NCI-H1930 (cell line): ENCODE measurements at places on chromosomes 5 and 9.
A peak's percentile ranks its signal among the peaks of the same experiment; 100 is the strongest.

GRCh38 chr9:8207596-8207995, 408.0 kb upstream of the DMAC1 start:
- no peak for DNase-seq

- DNase-seq, result no peak
Measured at GRCh38 chr9:83701769-83702168, 6.0 kb downstream of the UBQLN1 start.

DNA sequence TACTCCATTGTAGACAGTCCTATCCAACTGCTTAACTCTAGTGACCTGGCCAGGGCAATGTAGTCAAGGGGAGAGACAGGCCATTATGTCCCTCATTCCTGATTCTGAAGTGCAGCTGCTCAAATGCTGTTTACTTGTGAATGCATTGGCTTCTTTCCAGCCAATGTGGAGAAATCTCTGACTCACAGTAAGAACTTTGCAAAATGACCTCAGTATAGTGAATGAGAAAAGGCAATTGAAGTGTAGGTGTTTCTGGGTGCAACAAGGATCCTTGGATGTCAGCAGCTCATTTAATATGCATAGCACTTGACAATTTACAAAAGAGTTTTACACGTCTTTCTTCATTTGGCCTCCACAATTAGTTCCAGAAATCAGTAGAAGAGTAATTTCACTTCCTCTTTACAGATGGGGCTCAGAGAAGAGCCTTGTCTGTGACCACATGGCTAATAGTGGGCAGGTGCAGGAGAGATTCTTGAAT, 367.2 kb downstream of the OSTF1 start:
- DNase-seq, result no peak

- DNase-seq, result peak; percentile 7
Measured at GRCh38 chr9:87445646-87446045, 52.0 kb upstream of the DAPK1 start.

DNA sequence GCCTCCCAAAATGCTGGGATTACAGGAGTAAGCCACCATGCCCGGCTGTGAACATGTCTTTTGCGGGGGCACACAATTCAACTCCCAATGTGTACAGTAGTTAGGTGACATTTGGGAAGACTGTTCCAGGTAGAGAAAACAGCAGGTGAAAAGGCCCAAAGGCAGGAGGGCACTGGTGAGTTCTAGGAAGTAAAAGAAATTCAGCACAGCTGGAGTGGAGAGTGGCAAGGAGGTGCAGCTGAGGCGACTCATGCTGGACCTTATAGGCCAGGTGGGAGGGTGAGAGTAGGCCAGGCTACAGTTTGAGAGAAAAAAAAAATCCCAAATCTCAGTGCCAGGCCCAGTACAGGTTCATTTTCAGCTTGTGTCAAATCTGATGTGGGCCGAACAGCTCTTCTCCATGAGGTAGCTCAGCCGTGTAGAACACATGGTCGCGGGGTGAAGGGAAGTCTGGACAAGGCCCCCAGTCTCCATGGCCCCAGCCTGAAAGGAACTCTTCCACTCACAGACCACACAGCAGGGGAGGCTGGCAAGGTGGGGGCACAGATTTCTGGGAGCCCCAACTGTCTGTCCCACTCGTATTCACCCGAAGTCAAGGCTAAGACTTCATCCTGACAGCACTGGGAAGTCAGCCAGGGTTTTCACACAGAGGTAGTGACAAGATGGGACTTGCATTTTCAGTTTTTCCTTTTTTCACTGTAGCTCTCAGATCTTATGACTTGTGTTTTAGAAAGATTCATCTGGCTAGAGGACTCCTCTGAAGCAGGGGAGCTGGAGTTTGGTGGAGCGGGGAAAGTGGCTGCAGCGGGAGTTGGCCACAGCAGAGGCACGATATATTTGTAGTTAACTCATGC, 4.5 kb upstream of the HNRNPAB start:
- DNase-seq, result no peak

DNA sequence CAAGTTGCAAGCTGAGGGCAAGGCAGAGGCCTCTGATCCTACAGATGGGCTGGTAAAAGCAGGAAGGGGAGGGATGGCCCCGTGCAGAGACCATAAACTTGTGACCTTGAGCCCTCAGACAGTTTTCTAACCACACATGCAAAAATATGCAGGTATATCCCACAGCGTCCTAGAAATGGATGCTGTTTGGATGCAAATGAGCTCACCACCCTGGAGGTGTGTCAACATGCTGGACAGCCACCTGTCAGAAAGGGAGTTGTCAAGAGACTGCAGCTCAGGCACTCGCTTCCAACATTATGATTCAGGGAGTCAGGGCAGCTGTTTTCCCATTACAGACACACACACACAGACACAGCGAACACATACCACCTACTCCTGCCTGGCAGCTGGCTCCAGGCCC, 97.3 kb upstream of the PANK3 start:
- no peak for DNase-seq

DNA sequence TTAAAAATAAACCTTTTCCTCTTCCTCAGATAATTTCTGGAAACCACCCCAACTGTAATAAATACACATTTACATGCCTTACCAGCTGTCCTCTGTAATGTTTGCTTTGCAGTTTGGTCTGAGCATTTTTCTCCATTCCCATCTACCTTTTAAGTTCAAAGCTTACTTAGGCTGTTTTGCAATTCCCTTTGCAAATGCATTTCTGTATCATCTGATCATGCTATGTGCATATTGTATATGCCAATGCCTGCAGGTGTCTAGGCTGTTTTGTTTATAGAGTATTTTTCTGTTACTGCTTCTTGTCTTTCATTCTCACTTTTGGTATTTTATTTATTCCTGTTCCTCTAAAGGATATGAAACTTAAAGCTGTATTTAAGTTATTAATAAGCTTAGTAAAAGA, 86.3 kb downstream of the SLC44A1 start:
- DNase-seq, result no peak

GRCh38 chr5:24110004-24110615, 534.7 kb downstream of the CDH10 start:
- no peak for DNase-seq

- no peak for DNase-seq
Measured at GRCh38 chr9:137056739-137057415, 3.0 kb upstream of the ENTPD2 start.

- DNase-seq, result peak; percentile 10
Measured at GRCh38 chr5:80181618-80182211, 74.1 kb downstream of the SERINC5 start.

- DNase-seq, result no peak
Measured at GRCh38 chr9:127525401-127526188, 74.3 kb downstream of the LRSAM1 start.

DNA sequence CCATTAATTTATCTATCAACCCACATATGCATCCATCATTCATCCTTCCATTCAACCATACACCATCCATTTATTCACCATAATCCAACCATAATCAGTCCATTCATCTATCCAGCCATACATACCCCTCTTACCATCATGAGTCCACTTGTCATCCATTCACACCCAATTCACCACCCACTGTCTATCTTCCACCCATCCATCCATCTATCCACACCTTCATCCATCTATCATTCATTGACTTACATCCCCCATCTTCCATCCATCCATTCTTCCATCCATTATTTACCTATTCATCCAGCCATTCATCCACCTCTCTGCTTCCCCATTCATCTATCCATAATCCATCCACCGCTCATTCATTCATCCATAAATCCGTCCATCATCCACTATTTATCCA, 17.8 kb downstream of the PAEP start:
- no peak for DNase-seq

GRCh38 chr9:16864649-16865434, 5.6 kb downstream of the BNC2 start:
- DNase-seq, result no peak

DNA sequence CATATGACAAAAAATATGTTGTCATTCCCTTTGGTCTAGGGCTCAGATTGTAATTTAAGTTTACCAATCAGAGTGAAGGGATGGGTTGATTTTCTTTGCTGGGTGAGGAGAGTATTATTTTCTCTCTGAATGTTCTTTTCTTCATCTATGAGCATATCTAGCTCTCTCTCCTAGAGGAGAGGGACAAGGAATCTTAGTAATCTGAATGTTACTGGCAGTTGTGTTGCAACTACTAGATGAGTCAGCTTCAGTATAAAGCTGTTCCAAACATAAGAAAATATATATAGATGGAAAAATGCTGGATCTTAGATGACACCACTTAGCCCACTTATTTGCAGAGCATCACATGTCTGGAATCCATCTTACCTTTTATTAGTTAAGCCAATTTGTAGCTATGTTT, 259.3 kb downstream of the TUSC1 start:
- DNase-seq, result no peak

GRCh38 chr9:132739710-132740310, 69.5 kb downstream of the GTF3C4 start:
- no peak for DNase-seq

DNA sequence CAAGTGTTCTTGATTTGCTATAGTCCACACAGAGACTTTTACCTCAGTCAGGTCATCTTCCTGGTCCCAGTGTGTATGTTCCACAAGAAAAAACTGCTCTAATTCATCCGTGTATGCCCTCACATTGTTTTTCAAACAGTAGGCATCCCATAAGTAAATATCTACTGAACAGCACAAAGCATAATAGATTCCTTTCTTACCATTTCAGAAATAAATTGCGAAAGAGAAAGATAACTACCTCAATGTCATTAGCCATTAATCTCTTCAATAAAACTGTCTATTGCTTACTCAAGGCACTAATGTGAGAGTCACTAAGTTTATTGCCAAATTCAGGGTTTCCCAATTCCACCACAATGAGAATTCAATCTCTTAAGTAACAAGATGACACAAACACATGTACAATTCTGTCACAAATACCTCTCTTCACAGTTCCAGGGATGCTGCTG, 9.6 kb downstream of the FBXW2 start:
- peak; percentile 16 for DNase-seq

DNA sequence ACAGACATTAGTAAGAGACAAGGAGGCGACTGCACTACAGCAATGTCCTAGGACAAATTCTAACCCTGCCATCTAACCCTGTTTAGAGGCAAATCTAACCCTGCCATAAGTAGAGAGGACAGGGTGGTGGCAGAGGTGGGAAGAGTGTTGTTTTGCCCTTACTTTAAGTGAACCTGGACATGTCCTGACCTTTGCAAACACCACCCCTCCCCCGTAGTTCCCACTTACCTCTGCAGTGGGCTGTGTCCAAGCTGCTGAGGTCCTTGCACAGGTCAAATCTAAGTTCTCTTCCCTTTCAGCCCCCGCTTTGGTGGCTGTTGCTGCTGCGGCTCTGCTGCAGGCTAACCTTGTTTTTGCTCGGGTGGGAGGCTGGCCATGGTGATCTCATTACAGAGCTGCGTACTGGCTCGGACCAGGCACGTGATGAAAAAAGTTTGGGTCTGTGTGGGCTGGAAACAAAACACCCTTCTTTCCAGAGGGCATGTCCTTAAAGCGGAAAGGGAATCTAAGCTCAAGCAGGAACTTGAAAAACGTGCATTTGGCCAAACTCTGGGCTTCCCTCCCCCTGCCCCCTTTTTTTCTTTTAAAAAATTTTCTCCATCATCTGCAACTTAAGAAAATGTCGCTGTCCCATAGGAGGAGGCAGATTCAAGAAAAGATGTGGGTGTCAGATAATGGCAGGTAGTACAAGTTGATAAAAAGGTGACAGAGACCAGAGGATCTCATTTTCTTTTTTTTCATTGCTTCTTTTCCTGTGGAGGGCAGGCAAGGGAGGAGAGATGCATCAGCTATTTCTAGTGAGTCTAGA, at the start of gene FAXDC2:
TSS of gene FAXDC2 (minus strand) at position 349 of the 808 bp plus-strand sequence. CDS start 12,425 bp downstream, outside the sequence.
- DNase-seq, result no peak

GRCh38 chr5:58258984-58259684, 200.8 kb downstream of the PLK2 start:
- DNase-seq, result no peak

- no peak for DNase-seq
Measured at GRCh38 chr5:57446966-57447365, 35.6 kb downstream of the ACTBL2 start.

GRCh38 chr9:38149647-38150046, 80.6 kb upstream of the SHB start:
- DNase-seq, result no peak

DNA sequence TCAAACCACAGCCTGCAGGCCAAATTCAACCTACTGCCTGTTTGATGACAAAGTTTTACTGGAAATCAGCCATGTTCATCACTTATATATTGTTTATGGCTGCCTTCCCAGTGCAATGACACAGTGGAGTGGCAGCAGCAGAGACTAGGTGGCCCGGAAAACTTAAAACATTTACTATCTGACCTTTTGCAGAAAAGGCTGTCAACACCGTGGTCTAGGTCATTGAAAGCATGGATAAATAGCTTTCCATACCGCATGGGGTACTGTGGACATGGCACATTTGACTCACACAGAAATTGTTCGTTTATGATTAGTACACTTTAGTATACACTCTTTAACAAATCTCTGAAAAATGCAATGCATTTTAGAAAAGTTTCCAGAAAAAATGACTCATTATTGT, 298.3 kb upstream of the EFNA5 start:
- no peak for DNase-seq

GRCh38 chr9:14746626-14747025, 24.1 kb upstream of the CER1 start:
- DNase-seq, result no peak

DNA sequence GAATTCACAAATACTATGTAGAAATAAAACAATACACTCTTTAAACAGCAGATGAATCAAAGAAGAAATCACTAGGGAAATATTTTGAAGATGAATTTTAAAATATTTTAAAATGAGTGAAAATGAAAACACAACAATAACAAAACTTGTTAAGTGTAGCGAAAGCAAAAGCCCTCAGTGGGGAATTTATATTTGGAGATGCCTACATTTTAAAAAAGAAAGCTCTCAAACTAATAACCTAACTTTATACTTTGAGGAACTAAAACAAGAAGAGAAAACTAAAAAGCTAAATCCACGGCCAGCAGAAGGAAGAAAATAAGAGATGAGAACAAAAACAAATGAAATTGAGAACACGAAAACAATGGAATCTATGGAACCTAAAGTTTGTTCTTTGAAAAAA, 22.7 kb downstream of the SPDL1 start:
- DNase-seq, result no peak

DNA sequence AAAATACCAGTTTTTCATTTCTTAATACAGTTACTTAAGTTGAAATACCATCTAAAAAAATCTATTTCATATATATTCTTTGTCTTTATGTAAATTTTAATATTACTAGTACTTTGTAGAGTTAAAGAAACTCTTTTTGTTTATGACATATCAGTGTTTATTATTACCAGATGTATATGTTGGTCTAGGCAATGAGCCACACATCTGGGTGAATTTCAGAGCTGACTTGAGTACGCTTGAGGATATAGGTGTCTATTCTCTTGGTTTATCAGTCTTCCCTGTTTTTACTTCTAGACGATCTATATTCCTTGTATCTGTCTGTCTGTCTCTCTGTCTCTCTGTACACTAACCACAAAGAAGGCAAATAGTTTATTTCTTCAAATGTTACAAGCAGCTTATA, 2.9 kb downstream of the SMAD5 start:
- no peak for DNase-seq

GRCh38 chr5:125584140-125584520, 837.7 kb upstream of the ZNF608 start:
- no peak for DNase-seq

GRCh38 chr5:142911775-142912174, 141.6 kb downstream of the ARHGAP26 start:
- no peak for DNase-seq
